ENCODE measurements at places on chromosomes 1 and 21.

GRCh38 chr1:26482921-26483320 is 10.7 kb downstream of the HMGN2 start:
- no peak for DNase-seq

- DNase-seq: no peak
These were observed 318.0 kb downstream of the VAV3 start for GRCh38 chr1:107647012-107647411.

DNA sequence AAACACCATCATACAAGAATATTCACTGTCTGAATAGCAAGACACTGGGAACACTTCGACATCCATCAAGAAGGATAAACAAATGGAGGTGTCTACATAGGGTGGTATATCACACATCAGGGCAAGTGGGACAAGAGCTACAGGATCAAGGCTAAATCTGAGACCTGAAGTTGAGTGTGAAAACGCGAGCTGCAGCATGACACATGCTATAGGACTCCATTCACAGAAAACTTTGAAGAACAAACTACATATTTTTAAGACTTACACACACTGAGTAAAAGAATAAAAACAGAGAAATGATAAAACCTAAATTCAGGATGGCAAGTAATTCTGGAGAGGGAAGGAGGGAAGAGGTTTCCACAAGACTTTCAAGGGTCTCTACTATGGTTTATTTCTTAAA is 2.1 kb downstream of the TTC39A start:
- DNase-seq: no peak

DNA sequence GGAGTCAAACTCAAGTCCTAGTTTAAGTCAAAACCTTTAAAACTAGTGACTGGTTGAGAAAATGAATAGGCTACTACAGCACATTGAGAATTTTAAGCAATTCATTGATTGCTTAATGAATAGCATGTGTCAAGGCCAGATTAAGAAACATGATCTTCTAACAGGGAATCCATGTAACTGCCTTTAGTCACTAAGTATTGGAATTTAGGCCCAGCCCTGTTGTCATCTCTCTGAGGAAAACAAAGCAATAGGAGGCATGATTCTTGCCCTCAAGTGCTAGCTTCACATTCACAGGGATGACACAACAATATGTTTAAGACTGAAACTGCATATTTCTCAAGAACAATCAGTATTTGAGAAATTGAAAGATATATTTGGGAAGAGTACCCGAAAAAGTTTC is 70.0 kb upstream of the PTGS2 start:
- DNase-seq: no peak

GRCh38 chr1:236064674-236065508 is at the start of gene NID1:
Gene NID1 (minus strand): TSS chr1:236065090. CDS start chr1:236065079, 11 bp downstream.
- DNase-seq: no peak

DNA sequence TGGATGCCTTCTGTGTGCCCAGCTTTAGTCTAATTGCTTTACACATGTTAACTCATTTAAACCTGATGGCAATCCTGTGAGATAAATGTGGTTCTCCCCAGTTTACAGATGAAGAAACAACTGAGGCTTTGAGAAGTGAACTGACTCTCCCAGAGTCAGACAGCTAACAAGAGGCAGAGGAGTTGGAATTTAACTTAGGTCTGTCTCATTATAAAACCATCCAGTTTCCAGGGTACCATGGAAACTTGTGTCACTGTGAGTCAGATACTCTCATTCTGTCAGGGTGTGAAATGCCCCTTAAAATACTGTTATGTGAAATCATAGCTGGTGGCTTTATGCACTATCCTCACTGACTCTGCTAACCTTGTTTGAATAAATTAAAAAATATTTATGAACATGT is 206.6 kb downstream of the PBX1 start:
- no peak for DNase-seq

DNA sequence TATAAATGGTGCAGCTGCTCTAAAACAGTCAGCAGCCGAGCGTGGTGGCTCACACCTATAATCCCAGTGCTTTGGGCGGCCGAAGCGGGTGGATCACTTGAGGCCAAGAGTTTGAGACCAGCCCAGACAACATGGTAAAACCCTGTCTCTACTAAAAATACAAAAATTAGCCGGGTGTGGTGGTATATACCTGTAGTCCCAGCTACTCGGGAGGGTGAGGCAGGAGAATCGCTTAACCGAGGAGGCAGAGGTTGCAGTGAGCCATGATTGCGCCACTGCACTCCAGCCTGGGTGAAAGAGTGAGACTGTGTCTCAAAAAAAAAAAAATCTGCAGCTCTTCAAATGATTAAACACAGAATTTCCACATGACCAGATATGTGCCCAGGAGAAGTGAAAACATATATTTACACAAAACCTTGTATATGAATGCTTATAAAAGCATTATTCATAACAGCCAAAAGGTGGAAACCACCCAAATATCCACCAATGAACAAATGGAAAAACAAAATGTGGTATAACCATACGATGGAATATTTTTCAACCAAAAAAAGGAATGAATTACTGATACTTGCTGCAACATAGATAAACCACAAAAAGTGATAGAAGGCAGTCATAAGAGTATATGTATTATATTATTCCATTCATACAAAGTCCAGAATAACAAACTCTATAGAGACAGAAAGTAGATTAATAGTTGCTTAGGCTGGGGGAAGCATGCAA is 14.1 kb downstream of the EPS15 start:
- no peak for DNase-seq

DNA sequence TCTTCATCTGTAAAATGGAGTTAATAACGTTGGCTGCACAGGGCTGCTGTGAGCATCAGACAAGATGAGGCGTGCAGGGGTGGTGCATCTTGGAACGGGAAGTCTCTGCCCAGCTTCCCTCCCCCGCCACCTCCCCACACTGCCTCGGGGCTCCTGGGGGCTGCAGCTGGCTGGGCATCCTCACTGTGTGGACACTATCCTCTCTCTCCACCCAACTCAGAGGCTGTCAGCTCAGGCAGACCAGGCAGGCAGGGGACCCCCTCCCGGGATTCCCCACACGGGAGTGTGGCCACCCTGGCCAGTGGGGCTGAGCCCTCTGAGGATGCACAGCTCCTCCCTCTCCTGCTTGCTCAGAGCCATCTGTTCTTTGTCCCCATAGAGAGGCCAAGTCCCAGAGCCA is 122.7 kb downstream of the CCDC185 start:
- DNase-seq: no peak

GRCh38 chr1:243287123-243287460 is 31.3 kb downstream of the SDCCAG8 start:
- no peak for DNase-seq

- no peak for DNase-seq
These were observed 41.7 kb downstream of the DIP2A start for GRCh38 chr21:46500224-46500861.

- DNase-seq: no peak
These were observed 218.5 kb downstream of the DISC1 start for GRCh38 chr1:231844986-231845502.

- no peak for DNase-seq
These were observed 22.8 kb downstream of the SLAMF7 start for GRCh38 chr1:160761886-160762285.

DNA sequence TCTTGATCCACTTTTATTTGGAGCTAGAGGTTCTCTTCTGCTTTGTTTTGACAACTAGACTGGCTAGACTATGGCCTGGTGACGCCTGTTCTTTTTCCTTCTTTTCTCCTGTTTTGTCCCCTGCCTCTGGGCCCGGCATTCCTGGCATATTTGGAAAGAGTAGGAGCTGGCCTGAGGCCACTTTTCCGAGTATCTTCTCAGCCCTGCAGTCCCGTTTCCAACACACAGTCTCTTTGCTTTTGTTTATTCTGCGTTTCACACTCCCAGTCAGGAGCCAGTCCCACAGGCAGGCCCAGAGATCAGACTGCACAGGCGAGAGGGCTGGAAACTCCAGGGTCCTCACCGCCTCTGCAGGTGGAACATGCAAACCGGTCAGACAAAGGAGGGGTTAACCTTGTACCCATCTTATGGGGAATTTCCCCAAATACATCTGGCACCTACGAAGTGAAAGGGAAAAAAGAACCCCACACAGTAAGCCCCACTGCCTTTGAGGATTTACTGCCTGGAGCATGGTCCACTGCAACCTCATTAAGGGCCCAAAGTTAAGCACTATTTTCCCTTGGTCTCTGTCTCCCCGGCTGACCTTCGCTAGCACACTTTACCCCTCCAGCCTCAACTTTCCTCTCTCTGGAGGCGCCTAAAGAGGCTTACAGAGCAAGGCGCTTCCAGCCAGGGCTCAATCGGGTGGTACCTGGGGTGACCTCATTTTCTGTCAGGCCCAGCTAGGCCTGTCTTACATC is 141.1 kb downstream of the TOMM20 start:
- DNase-seq: no peak

DNA sequence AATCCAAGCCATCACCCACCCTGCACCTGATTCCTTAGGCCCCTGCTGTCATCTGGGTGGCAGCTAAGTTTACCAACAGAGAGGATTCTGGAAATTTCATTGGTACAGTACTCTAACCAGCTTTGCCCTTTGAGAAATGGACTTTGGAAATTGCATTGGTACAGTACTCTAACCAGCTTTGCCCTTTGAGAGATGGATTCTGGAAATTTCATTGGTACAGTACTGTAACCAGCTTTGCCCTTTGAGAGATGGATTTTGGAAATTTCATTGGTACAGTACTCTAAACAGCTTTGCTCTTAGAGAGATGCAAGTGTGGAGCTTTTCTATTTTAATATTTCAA is 42.5 kb downstream of the MAB21L3 start:
- no peak for DNase-seq

GRCh38 chr1:181064011-181064623 is 24.4 kb upstream of the IER5 start:
- no peak for DNase-seq

DNA sequence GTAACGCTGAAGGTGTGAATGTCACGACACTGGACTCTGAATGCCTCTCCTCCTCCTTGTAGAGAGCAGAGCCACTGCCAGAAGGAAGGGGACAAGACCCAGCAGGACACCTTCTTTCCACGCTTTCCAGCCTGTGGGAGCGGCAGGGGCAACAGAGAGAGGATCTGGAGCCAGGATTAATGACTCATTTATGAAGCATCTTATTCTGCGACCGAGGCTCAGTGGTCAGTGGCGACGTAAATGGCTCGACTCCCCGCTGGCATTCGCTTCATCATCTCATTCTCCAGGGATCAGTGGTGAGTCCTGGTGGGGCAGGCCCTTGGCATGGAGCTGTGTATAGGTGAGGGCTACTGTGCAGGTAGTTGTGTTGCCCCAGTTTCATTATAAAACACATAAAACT is 4.6 kb downstream of the SLC37A1 start:
- DNase-seq: no peak

GRCh38 chr1:240294566-240294965 is 202.9 kb downstream of the FMN2 start:
- DNase-seq: no peak

GRCh38 chr1:180217006-180217405 is 13.1 kb upstream of the LHX4 start:
- DNase-seq: no peak

- no peak for DNase-seq
These were observed 331.2 kb downstream of the PLPP3 start for GRCh38 chr1:56248138-56248537.

DNA sequence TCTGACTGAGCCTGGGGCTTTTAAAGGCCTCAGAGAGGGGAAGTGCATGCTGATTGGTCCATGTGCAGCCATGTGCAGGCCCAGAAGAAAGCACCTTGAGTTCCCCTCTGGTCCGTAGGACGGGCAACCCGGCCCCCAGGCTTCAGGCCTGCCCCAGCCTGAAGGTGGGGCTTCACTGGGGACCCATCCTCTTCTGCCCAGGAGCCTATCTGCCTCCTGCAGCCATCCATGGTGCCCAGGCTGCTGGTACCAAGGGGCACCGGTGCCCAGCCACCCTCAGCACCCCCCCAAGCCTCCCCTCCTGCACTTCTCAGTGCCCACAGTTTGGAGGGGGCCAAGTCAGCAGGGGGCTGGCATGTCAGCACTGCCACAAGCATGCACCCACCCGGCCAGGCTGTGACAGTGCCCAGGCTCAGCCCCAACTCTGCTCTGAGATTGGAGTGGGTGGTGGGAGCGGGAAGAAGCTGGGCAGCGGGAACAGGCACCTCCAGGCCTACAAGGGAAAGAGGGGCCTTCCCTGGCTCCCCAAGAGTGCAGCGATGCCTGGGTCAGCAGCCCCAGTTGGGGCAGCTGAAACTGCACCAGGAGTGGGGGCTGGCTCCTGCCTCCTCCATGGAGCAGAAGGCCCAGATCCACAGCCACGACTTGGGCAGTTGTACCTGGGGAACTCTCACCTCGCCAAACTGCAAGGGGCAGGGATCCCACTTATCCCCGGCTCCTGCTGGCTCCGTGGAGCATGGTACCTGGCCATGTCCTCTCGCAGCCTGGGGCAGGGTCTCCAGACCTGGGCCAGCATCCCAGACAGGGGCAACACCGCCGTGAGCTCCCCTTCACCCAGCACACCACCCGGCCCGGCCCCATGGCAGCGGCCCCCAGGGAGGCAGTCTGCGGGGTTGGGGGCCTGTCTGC is 11.7 kb downstream of the COL6A2 start:
- no peak for DNase-seq

DNA sequence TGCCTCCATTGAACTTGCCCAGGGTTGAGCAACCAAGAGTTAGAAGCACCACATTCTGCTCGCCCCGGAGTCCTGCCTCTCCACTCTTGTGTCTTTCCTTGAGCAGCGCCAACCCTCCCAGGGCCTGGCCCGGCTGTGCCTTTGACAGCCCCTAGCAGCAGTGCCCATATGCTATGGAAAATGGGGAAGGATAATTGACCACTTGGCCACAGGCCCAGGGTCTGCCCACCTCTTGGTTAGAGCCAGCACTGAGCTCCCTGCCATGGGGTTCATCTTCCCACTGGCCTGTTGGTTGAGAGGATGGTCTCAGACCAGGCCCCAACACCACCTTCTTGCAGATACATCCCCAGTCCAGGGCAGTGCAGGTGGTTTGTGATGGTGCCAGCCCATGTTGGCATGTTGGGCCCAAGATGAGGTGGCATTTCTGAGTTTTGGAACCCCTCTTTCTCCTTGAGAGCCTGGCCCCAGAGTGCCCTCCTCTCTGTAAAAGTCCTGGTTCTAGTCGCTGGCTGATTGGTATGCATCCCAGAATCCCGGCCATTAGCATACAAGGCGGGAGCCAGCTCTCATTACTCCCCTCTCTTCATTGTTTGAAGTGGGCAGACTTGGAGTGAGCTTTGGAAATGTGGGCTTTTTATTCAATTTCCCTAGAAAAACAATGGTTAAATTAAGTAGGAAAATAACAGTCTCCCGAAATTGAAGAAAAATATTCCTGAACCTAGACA is 7.6 kb downstream of the ARHGEF10L start:
- no peak for DNase-seq

DNA sequence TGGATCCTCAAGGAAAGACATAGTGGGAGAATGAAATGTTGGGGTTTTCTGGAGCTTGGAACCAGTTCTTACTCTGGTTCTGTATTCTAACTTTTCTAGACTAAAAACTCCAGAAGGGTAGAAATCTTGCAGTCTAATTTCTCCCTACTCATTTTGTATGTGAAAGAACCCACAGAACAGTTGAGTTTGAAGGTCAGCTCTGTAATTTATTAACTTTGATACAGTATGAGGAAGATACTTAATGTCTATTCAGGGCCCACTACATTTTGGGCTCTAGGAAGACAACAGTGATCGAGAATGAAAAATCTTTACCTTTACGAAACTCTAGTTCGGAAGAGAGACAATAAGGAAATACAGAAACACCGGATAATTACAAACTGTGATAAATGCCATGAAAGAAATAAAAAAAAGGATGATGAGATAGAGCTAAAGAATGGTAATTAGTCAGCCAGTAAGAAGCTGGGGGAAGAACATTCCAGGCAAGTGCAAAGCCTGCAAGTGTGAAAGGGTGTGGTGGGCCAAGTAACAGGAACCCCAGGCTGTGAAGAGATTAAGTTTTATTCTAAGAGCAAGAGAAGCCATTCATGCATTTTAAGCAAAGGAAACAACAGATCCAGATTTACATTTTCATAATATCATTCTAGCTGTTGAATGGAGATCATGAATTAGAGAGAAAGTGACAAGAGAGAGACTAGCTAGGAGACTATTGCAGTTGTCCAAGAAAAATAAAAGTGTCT is 159.9 kb upstream of the HMCN1 start:
- no peak for DNase-seq

Data from stimulated activated CD8-positive, alpha-beta memory T cell treated with anti-CD3 and anti-CD28 coated beads, Interleukin-12 subunit alpha, Interleukin-12 subunit beta, amount 100 ng/mL, for 4 hours (primary cell).